Activated gamma-delta T cell treated with anti-CD3 and anti-CD28 coated beads, Interleukin-2, amount 50 U/mL, for 16 hours (primary cell): ENCODE measurements at places on chromosomes 3 and 15.

- DNase-seq = no peak
Measured at GRCh38 chr3:184546252-184546651, 15.3 kb upstream of the EPHB3 start.

GRCh38 chr3:145893331-145893730 lies 267.7 kb downstream of the PLOD2 start:
- DNase-seq = no peak

DNA sequence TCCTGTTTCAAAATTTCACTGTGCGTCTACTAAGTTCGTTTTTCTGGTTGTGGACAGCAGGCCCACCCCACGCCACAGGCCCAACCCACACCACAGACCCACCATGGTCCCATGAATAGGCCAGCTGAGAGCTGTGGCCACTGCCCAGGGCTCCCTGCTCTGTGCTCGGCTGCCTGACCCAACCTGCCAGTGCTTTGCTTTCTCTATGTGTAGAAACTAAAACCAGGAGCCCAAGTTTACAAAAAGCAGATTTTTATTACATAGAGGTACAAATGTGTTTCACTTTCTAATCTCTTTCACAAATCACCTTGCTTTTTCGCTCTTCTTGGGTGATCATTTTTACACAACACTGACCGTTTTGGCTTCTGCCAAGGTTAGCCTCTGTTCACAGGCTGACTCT lies 69.1 kb downstream of the HERC2 start:
- no peak for DNase-seq

DNA sequence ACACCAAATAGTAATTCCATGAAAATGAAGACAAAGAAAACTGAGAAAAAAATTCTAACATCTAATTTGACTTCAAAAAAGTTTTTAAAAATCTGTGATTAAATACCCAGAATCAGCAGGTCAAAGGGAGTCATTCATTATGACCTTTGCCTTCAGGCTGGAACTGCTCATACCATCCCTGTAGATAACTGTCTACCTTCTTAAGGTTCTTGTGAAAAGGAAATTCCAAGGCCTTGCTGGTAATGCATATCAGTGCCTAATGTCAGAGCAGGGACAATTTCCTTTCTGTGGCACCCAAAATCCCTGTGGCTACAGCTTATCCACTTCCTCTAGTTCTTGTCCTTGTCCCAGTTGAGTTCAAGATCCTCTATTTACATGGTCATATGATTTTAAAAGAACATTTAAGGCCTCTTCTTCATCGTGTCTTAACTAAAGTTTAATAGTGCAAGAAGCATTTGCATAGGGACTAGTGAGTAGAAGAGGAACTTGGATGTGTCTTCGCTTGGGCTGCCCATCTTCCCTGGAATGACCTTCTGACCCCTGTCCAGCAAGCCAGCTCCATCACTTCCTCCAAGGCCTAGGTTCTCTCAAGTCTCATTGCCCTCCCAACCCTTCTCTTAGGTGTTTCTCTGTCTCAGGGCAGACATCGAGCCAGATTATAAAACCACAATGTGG lies 8.7 kb upstream of the PLCL2 start:
- DNase-seq = no peak

- DNase-seq = no peak
Measured at GRCh38 chr3:195757438-195757770, 36.6 kb downstream of the MUC20 start.

GRCh38 chr3:64167351-64167750 lies 57.9 kb downstream of the PRICKLE2 start:
- DNase-seq = no peak

DNA sequence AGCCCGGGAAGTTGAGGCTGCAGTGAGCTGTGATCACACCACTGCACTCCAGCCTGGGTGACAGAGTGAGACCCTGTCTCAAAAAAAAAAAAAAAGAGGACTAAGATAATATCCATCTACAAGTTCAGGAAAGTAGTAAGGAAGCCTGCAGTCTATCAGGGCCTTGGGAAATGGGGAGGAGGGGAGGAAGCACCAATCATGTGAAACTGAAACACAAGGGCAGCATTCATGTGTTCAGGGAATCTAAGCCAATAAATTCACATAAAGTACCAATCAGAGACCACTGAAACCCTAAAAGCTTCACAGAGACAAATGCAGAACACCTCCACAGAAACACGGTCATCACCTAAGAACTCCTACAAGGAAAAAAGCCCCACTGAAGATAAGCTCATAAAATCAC lies 22.9 kb upstream of the HHATL start:
- DNase-seq = no peak

- DNase-seq = no peak
Measured at GRCh38 chr3:126527455-126528211, 3.7 kb downstream of the CHST13 start.

DNA sequence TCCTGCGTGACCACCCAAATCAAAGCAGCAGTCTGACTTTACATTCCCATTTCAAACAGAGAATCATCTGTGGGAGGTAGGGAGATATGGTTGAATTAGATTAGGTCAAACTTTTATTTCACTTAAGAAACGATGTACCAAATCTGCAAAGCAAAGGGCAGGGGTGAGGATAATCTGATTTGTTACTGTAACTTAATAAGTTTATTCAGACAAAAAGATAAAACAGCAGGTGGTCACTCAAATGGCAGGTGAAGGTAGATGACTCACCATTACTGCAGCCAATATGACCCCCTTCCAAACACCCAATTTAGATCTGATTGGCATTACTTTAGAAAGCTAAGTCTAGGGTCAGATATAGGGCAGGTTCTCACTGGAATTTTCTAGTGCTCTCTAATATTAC lies 651.0 kb upstream of the NAALADL2 start:
- DNase-seq = no peak

GRCh38 chr3:192848371-192849233 lies 69.1 kb downstream of the MB21D2 start:
- no peak for DNase-seq

GRCh38 chr3:151197981-151198767 lies 4.8 kb downstream of the GPR171 start:
- DNase-seq = no peak

DNA sequence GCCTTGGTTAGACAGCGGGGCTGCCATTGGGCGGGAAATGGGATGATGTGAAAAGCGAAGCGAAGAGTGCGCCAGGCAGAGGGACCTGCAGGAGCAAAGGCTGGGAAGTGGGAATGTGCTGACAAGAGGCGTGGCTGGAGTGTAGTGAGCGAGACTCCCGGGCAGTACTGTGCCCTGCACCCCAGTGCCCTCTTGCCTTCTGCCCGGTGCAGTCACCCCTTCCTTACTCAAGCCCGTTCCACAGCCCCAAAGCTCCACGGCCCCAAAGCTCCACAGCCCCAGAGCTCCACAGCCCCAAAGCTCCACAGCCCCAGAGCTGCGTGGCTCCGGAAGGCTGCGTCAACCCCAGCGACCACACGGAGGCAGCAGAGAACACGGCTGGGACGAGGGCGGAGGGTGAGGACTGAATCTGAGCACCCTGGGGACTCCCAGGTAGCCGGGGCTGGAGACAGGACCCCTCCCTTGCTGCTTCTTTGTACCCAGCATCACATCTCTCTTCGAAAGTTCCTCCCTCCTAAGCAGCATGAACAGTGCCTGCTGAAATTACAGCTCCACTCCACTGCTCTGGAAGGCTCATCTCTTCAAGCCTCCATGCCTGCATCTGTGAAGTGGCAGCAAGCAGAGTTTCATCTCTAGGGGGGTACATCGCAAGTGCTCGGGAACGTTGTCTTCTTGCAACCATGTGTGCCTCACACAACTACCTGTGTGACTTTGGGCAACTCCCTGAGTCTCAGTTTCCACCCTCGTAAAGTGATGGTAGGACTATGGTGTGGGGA lies 108.9 kb downstream of the FBLN2 start:
- DNase-seq = peak; percentile 34

DNA sequence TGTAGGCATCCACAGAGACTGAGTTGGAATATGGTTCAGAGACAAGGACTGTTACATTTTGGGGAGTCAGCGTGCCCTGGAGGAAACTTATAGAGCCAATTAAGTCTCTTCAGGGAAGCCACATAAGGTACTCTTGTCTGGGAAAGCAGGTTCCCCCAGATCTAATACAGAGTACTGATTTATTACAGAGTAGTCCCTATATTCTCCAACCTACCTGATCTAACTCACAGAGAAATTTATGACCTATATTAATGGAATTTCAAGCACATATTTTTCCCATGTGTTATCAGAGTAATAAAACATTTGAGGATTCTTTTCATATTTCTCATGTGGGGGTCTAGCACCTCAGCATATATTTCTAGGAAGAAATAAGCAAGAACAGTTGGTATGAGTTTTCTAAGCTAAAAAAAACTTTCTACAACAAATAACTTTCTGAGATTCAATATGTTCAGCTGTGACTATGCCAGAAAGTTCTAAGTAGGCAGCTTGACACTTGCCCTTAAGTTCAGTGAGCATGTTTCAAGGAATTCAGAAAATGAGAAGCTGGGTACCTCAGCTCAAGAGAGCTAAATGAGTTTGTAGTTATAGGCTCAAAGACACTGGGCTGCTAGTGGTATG lies 75.3 kb upstream of the COL8A1 start:
- no peak for DNase-seq

DNA sequence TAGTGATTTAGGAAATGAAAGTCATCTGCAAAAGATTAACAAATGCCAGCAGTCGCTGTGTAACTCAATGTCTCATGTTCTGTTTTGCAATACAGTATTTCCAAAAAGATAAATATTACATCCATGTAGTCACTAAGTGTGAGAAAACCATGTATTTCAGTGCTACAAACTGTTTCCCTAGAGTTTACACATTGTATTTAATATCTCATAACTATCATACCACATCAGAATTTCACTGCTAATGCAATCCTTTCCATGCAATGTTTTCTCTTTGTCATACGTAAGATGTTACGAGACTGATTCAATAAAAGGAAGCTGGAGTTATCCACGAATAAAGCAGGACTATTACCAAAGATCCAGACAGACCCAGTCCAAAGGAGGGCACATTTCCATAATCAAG lies 269.4 kb downstream of the GBE1 start:
- DNase-seq = no peak
